ENCODE measurements at places on chromosomes 7 and 10.

- no peak for DNase-seq
These were observed 260.6 kb downstream of the KCNMA1 start for GRCh38 chr10:77377034-77377433.

DNA sequence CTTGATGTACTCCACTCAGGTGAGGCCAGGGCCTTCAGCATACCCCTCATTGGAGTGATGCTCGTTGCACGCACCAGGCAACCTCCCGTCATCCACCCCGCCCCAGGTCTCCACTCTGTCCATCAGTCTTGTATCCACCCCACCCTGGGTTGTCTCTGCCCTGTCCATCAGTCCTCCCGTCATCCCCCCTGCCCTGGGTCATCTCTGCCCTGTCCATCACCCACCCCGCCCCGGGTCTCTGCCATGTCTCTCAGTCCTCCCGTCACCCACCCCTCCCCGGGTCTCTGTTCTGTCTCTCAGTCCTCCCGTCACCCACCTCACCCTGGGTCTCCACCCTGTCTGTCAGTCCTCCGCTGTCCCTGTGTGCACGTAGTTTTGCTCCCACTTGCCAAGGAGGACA lies 59.9 kb downstream of the WDR37 start:
- no peak for DNase-seq

DNA sequence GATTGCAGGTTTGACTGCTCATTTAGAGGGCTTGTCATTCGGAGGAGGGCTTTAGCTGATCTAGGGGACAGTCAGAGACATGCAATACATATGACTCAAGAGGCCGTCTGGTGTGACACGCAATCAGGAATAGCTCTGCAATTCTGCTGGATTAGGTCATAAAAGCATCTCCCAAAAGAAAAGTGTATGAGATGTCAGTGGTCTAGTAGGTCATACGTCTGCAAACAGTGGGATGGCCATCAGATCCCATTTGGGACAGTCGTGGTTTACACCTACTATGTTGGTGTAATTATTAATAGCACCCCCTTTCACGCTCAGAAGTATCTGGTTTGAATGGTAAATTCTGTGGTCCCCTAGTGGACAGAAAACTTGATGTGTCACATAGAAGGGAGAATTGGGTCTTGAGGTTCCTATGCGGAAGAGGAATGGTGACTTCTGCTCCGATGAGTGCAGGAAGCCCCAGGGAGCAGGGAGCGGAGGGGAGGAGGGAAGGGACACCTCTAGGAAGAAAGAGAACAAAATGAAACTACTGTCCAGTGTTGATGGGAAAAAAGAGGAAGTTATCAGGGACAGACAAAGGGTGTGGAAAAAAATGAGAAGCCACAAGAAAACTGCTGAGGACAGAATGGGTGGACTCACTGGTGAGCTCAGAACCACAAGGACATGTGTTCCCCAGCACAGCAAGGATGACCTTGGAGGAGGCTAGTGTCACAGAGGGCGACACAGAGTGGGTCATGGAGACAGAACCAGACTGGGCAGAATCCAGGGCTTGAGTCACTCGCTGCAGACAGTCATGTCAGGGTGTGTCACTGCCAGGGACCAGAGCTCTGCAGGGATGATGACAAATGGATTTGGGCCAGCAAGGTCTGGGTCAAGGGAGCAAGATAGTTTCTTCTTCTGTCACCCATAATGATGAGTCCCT lies 59.9 kb downstream of the MAP3K8 start:
- no peak for DNase-seq

- no peak for DNase-seq
These were observed 24.7 kb downstream of the PDGFA start for GRCh38 chr7:494906-495305.

- no peak for DNase-seq
These were observed 51.5 kb downstream of the CHST15 start for GRCh38 chr10:124041675-124042445.

- no peak for DNase-seq
These were observed 463.9 kb downstream of the PARD3 start for GRCh38 chr10:34351161-34351560.

DNA sequence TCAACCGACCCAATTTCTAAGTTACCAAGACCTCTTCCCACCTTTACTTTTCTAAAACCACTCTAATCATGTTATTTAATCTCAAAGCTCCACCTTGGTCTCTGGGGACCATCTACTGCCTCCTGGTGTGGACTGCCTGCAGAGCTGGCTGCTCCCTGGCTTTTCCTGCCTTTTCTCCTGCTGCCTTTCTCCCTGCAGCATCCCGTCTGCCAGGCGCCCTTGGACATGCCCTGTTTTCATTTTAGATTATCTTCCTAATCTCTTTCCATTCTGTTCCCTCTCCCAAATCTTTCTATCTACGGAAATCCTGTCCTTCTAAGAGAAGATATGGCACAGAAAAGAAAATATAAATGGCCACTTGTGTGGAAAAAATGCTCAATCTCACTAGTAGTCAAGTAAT lies 23.1 kb downstream of the TCAF1 start:
- no peak for DNase-seq

DNA sequence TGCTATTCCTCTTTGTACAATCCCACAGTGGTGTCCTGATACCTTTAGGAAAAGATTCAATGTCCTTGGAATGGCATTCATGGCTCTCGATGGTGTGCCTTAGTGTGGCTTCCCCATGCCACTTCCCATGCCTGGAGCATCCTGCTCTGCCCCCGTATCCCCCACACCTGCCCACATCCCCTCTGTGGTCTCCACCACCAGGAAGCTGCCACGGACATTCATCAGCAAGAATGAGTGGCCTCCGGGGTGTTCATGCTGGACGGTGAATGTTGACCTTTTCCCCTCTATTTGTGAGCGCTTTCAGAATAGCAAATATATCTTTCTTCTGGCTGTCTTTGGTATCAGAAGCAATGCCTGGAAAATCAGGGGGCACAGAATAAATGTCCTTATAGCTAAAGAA lies 262.0 kb upstream of the NRP1 start:
- no peak for DNase-seq

- no peak for DNase-seq
These were observed 695.6 kb upstream of the IGFBP3 start for GRCh38 chr7:46616636-46617035.

- DNase-seq: peak; percentile 6
These were observed 357.1 kb upstream of the AOAH start for GRCh38 chr7:37081436-37081835.

GRCh38 chr7:158810846-158811245 lies 18.5 kb downstream of the ESYT2 start:
- DNase-seq: no peak

- no peak for DNase-seq
These were observed 262.8 kb upstream of the KLF14 start for GRCh38 chr7:130996833-130997231.

- no peak for DNase-seq
These were observed 939.6 kb upstream of the C7orf33 start for GRCh38 chr7:147650991-147651390.

DNA sequence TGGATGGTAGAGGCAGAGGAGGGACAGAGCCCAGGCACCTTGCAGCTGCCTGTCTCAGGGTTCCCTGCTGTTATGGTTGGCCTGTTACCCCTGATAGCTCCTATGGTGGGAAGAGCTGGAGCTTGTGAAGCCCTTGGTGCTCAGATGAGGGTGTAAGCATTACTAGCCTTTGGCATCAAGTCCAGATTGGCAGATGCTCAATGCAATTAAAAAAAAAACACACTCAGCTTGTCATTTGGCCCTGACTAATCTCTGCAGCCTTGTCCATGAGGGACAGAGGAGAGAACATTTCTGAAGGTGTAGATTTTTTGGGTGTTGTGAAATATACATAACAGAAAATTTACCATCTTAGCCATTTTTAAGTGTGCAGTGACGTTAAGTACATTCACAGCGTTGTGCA lies 86.3 kb downstream of the PLPP4 start:
- DNase-seq: no peak

- no peak for DNase-seq
These were observed 605.5 kb downstream of the XPNPEP1 start for GRCh38 chr10:109317746-109318366.

GRCh38 chr10:103044942-103045489 lies 126.9 kb downstream of the CNNM2 start:
- DNase-seq: no peak

- DNase-seq: no peak
These were observed 659.5 kb upstream of the NRG3 start for GRCh38 chr10:81215498-81215897.

DNA sequence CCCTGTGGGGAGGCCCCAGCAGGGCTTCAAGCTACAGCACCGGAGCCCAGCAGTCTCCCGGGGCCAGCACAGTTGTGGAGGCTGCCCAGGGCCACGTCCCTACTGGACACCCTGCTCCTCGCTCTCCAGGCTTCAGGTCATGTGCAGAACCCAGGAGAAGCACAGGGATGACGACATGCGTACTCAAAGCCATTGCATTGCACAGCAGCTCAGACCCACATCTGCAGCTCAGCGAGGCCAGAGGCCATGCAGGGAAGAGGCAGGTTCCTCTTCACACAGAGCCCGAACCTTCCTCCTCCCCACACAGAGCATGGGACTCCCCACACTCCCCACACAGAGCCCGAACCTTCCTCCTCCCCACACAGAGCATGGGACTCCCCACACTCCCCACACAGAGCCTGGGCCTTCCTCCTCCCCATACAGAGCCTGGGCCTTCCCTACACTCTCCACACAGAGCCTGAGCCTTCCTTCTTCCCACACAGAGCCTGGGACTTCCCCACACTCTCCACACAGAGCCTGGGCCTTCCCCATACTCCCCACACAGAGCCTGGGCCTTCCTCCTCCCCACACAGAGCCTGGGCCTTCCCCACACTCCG lies 12.3 kb downstream of the CFAP46 start:
- no peak for DNase-seq

GRCh38 chr10:102648889-102649796 lies 4.9 kb downstream of the TRIM8 start:
- DNase-seq: no peak

DNA sequence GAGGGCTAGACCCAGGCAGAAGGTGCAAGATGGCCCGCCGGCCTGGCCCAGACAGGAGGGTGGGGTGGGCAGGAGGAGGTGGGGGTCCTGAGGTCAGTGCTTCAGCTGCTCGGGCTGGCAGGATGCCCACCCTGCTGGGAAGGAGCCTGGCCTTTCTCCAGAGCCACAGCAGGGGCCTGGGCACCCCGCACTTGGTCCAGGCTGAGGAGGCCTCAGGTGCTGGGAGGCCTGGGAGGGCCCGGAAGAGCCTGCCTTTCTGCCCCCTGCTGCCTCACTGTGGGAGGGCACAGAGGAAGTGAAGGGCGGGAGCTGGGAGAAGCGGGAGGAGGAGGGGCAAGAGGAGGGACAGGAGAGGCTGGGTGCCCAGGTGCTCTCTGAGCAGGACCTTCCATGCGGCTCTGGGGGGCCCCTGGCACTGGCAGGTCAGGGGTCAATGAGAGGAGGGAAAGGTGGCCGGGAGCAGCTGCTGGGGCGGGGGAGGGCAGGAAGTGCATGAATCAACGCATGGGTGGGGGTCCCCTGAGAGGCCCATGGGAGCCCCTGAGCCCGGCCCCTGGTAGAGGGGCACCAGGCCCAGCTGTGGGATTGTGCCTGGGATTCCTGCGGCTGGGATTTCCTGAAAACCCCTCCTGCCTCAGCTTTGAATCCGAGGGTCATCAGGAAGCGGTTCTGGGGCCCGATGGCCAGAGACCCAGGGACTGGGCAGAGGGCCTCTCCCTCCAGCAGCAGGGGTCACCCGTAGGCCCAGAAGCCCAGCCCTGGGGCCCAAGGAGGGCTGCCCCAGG lies 49.9 kb downstream of the PWWP2B start:
- peak; percentile 56 for DNase-seq

DNA sequence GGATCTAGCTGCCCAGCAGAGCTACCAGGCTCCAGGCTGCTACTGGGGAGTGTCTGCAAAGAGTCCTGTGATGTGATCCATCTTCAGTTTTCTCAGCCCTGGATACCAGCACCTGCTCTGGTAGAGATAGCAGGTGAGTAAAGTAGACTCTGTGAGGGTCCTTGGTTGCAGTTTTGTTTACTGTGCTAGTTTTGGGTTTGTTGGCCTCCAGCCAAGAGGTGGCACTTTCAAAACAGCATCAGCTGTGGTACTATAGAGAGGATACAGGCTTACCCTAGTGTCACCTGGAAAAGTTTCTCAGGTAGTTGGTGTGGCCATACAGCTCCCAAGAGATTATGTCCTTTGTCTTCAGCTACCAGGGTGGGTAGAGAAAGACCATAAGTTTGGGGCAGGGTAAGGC lies 56.3 kb downstream of the MTERF1 start:
- no peak for DNase-seq

- DNase-seq: no peak
These were observed 58.3 kb upstream of the GJD4 start for GRCh38 chr10:35546824-35547225.

- DNase-seq: no peak
These were observed 866.4 kb downstream of the LRMDA start for GRCh38 chr10:76297780-76298281.

DNA sequence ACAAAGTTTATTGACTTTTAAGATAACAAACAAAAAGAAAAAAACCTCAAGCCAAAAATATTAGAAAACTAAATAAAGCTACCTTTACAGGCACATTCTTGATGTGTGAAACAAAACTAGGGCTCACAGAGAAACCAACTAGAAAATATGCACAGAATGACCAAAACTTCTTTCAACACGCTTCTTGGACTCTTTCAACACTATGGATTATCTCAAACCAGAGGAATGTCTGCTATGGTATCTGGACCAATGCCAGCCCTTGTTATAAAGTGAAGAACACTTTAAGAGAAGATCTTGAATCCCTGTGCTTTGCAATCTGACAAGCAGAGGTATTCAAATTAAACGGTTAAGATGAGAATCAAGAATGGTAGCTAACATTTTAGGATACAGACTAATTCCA lies 76.6 kb downstream of the DNAJC1 start:
- no peak for DNase-seq

- no peak for DNase-seq
These were observed 3.9 kb upstream of the SAR1A start for GRCh38 chr10:70174058-70174741.

- no peak for DNase-seq
These were observed 212.5 kb upstream of the SH2B2 start for GRCh38 chr7:102073931-102074880.

DNA sequence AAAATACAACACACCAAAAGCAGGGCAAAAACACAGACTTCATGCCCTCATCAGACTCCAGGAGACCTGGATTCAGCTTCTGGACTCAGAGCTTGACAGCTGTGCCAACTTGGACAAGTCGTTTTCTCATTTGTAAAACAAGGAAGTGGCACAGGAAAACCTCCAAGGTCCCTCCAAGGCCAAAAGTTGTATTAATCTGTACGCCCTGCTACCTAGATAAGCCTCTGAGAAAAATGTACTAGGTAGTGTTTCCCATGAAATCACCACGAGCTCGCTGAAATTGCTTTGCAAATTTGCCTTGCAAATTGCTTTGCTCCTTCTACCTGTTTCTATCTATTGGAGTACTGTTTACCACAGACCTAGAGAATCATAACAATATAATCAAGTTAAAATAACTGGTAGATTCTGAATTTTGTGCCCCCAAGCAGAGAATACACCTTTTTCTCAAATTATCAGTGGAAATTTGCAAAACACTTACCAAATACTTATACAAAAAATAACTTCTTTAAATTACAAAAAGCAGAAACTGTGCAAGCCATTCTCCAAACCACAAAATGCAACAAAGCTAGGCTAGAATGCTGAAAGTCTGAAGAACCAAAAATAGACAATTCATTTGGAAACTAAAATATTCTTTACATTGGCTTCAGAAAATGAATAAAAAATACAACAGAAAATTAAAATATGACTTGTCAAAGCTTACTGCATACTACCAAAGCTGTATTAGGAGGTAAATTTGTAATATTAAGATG lies 158.1 kb upstream of the CHST15 start:
- no peak for DNase-seq
